Suprapubic skin (tissue), 4 donors: ENCODE measurements at places on chromosomes 4 and X.

GRCh38 chr4:7867701-7868435 lies 71.8 kb downstream of the AFAP1 start:
- H3K4me1 ChIP-seq = peaks cover 19% of the 10 kb centered on the region
- peaks cover 8% of the 10 kb centered on the region for H3K36me3 ChIP-seq
- no peak overlapping the region for H3K4me3 ChIP-seq
- DNase-seq = no peak
- no peaks in the 10 kb centered on the region for H3K27me3 ChIP-seq
- no peak overlapping the region for H3K27ac ChIP-seq

GRCh38 chr4:26766141-26766540 lies 94.5 kb upstream of the STIM2 start:
- DNase-seq = no peak
- H3K27me3 ChIP-seq = no peaks in the 10 kb centered on the region
- H3K4me1 ChIP-seq = no peaks in the 10 kb centered on the region
- H3K27ac ChIP-seq = no peak overlapping the region

GRCh38 chrX:136588036-136588435 lies 56.0 kb downstream of the VGLL1 start:
- H3K4me3 ChIP-seq = no peak overlapping the region
- no peak overlapping the region for H3K27ac ChIP-seq
- no peak for DNase-seq
- H3K27me3 ChIP-seq = no peaks in the 10 kb centered on the region
- H3K36me3 ChIP-seq = no peaks in the 10 kb centered on the region
- no peaks in the 10 kb centered on the region for H3K4me1 ChIP-seq

DNA sequence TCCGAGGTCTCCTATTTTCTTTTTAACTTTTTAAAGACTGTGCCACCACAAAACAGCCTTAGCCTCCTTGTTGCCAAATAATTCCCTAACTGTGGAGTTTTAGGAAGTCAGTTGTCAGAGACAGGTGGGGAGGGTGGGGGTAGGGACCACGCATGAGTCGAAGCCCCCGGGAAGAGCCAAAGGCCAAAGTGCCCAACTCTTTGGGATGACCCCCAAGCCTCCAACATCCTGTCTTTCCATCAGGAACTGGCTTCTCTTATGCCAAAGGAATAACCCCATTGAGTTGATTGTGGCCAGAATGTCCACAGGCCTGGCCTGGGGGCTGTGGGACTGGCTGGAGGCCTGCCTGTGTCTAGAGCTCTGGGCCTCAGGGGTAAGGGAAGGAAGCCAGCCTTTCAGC lies 5.8 kb downstream of the PRRG3 start:
- H3K27me3 ChIP-seq = no peaks in the 10 kb centered on the region
- no peak overlapping the region for H3K27ac ChIP-seq
- H3K4me3 ChIP-seq = no peak overlapping the region
- H3K36me3 ChIP-seq = no peaks in the 10 kb centered on the region

GRCh38 chrX:47540754-47541538 lies 20.1 kb upstream of the ARAF start:
- no peak overlapping the region for H3K27ac ChIP-seq
- no peaks in the 10 kb centered on the region for H3K27me3 ChIP-seq
- DNase-seq = peak; percentile 78
- H3K4me3 ChIP-seq = no peak overlapping the region
- H3K36me3 ChIP-seq = no peaks in the 10 kb centered on the region
- peaks cover 10% of the 10 kb centered on the region for H3K4me1 ChIP-seq

GRCh38 chr4:112279882-112280315 lies 5.8 kb downstream of the TIFA start:
- DNase-seq = no peak
- peaks cover 42% of the 10 kb centered on the region for H3K4me1 ChIP-seq
- H3K36me3 ChIP-seq = no peaks in the 10 kb centered on the region

- H3K4me1 ChIP-seq = peaks cover 49% of the 10 kb centered on the region
- no peak overlapping the region for H3K4me3 ChIP-seq
- no peak overlapping the region for H3K27ac ChIP-seq
- no peaks in the 10 kb centered on the region for H3K27me3 ChIP-seq
Measured at GRCh38 chr4:55033296-55033695, 92.1 kb downstream of the KDR start.

- H3K27me3 ChIP-seq = no peaks in the 10 kb centered on the region
- no peak overlapping the region for H3K27ac ChIP-seq
- no peaks in the 10 kb centered on the region for H3K4me1 ChIP-seq
- DNase-seq = no peak
- no peak overlapping the region for H3K4me3 ChIP-seq
Measured at GRCh38 chr4:130183766-130184165, 1087.8 kb downstream of the C4orf33 start.

GRCh38 chr4:83297548-83298260 lies 13.1 kb upstream of the COQ2 start:
- H3K27ac ChIP-seq = no peak overlapping the region
- H3K4me1 ChIP-seq = no peaks in the 10 kb centered on the region
- H3K36me3 ChIP-seq = no peaks in the 10 kb centered on the region
- H3K27me3 ChIP-seq = no peaks in the 10 kb centered on the region

DNA sequence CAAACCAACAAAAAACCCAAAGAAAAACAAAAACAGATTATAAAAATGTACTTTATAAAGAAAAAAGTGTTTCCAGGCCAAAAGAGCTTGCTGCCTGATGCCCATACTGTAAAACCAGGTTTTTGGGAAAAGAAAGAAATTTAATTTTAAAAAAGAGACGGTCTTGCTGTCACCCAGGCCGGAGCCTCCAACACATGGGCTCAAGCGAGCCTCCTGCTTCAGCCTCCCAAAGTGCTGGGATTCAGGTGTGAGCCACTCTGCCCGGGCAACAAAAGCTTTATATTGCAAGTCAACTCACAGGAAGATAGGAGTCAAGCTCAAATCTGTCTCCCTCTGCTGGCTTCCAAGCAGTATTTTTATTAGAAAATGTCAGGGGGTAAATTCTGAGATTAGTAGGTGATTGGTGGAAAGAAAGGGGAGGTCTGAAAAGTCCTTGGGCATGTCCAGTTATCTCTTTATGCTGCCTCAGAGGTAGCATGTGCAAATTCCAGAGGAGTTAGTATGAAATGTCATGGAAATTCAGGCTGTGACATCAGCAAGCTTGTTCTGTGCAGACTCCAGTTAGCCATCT lies 39.4 kb downstream of the MGST2 start:
- no peak for DNase-seq
- peaks cover 21% of the 10 kb centered on the region for H3K36me3 ChIP-seq
- no peak overlapping the region for H3K4me3 ChIP-seq
- no peaks in the 10 kb centered on the region for H3K4me1 ChIP-seq

- H3K4me3 ChIP-seq = no peak overlapping the region
- no peaks in the 10 kb centered on the region for H3K36me3 ChIP-seq
- DNase-seq = no peak
- H3K4me1 ChIP-seq = no peaks in the 10 kb centered on the region
- no peak overlapping the region for H3K27ac ChIP-seq
Measured at GRCh38 chrX:45660477-45660876, 459.8 kb upstream of the DIPK2B start.

- no peaks in the 10 kb centered on the region for H3K27me3 ChIP-seq
- H3K36me3 ChIP-seq = no peaks in the 10 kb centered on the region
- no peak overlapping the region for H3K27ac ChIP-seq
- H3K4me3 ChIP-seq = no peak overlapping the region
Measured at GRCh38 chr4:60759518-60760245, 440.4 kb upstream of the ADGRL3 start.

GRCh38 chrX:133994576-133994975 lies 9.2 kb upstream of the GPC3 start:
- DNase-seq = no peak
- H3K4me3 ChIP-seq = no peak overlapping the region
- no peaks in the 10 kb centered on the region for H3K4me1 ChIP-seq
- H3K36me3 ChIP-seq = no peaks in the 10 kb centered on the region
- no peaks in the 10 kb centered on the region for H3K27me3 ChIP-seq
- H3K27ac ChIP-seq = no peak overlapping the region

GRCh38 chr4:54908763-54909162 lies 216.6 kb downstream of the KDR start:
- no peak for DNase-seq
- no peak overlapping the region for H3K4me3 ChIP-seq
- peaks cover under 1% of the 10 kb centered on the region for H3K4me1 ChIP-seq
- no peaks in the 10 kb centered on the region for H3K27me3 ChIP-seq
- no peaks in the 10 kb centered on the region for H3K36me3 ChIP-seq

DNA sequence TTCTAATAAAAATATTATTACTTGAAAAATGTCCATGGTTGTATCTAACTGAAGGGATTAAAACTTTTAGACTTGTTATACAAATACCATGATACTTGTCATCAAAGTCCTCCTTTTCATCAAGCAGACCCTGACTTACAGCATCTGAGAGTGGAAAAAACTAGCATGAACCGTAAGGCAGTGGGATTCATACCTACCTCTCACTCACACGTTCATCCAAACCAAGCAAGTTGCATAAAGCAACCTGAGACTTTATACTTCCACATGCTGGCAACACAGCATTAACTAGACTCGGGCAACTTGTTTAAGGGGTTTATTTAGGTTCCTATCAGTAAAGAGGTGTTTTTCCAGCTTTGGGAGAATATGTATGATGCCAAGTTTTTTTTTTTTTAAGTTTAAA lies 22.6 kb upstream of the TLR7 start:
- no peaks in the 10 kb centered on the region for H3K27me3 ChIP-seq
- no peak for DNase-seq
- no peaks in the 10 kb centered on the region for H3K36me3 ChIP-seq

GRCh38 chr4:172750910-172751309 lies 417.7 kb upstream of the GALNT7 start:
- H3K27ac ChIP-seq = no peak overlapping the region
- H3K4me1 ChIP-seq = no peaks in the 10 kb centered on the region
- no peak overlapping the region for H3K4me3 ChIP-seq
- H3K36me3 ChIP-seq = no peaks in the 10 kb centered on the region
- DNase-seq = no peak

- H3K36me3 ChIP-seq = no peaks in the 10 kb centered on the region
- no peak overlapping the region for H3K27ac ChIP-seq
- no peak overlapping the region for H3K4me3 ChIP-seq
- no peak for DNase-seq
- peaks cover 16% of the 10 kb centered on the region for H3K4me1 ChIP-seq
Measured at GRCh38 chr4:82679531-82679930, 117.7 kb upstream of the TMEM150C start.

- H3K4me3 ChIP-seq = no peak overlapping the region
- H3K27me3 ChIP-seq = no peaks in the 10 kb centered on the region
- H3K4me1 ChIP-seq = no peaks in the 10 kb centered on the region
- no peak for DNase-seq
Measured at GRCh38 chr4:162684998-162685397, 481.7 kb downstream of the NAF1 start.

DNA sequence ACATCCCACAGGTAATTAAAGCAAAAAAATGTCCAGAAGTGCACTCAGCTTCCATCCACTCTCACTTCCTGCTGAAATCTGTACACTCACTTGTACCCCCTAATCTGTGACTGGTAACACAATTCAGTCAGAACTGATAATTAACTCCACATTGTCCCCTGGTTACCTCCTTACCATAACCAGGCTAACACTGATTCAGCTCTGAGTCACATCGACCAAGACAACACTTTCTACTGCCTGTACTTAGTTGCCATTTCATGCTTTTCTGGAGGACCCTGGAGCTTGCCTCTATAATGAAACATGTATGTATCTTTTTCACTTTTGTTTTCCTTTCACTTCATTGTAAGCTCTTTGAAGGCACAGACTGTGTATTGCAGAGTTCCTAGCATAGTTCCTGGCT lies 130.9 kb upstream of the GABRG1 start:
- DNase-seq = no peak
- no peaks in the 10 kb centered on the region for H3K4me1 ChIP-seq
- H3K36me3 ChIP-seq = no peaks in the 10 kb centered on the region

DNA sequence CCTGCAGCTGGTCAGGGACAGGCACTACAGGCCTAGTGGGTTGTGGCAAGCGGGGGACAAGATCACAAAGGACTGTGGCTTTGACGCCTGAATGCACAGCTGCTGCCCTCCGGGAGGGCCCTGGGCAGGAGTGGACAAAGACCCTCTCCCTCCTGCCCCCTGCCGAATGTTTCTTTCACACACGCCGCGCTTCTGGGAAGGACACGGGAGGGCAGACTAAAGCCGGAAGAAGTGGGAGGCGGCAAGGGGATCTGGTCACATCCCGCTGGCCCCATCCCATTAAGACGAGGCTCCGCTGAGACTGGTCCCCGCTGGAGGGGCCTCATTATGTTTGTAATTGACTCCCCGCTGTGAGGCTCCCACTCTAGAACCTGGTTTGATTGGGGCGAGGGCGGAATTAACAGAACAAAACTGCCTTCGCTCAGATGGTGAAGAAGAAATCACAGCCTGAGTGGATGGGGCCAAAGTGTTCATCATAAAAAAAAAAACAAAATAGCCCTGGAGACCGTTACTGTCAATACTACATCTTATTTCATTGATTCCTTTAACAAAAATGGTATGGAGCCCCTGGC lies 37.8 kb upstream of the PSAPL1 start:
- H3K36me3 ChIP-seq = no peaks in the 10 kb centered on the region
- H3K4me1 ChIP-seq = no peaks in the 10 kb centered on the region
- no peak overlapping the region for H3K4me3 ChIP-seq
- H3K27ac ChIP-seq = no peak overlapping the region
- peaks cover 7% of the 10 kb centered on the region for H3K27me3 ChIP-seq

DNA sequence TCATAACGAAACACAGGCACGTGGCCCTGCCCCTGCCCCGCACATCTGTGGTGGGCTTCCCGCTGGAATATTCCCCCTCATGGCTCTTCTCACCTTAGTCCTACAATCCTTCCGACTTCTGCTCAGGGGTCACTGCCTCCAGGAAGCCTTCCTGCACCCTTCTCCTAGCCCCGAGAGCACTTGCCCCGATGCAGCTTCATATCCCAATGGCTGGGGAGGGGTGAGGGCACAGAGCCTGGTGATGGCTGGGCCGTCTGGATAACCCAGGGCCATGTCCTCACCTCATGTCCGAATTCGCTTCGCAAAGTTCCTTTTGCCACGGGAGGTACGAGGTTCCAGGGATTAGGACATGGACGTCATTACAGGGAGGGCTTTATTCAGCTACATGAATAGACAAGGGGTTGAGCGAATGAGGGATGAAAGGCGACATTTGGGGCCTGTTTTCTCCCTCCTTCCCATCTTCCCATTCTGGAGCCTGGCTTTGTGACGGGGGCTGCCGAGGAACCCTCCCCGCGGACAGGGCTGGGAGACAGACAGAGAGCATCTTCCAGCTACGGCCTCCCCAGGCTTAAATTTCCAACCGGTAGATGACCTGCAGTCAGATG lies 35.5 kb upstream of the HMX1 start:
- H3K4me3 ChIP-seq = no peak overlapping the region
- peak; percentile 33 for DNase-seq
- H3K27ac ChIP-seq = no peak overlapping the region
- no peaks in the 10 kb centered on the region for H3K36me3 ChIP-seq

- no peak overlapping the region for H3K4me3 ChIP-seq
- H3K27ac ChIP-seq = no peak overlapping the region
- H3K36me3 ChIP-seq = no peaks in the 10 kb centered on the region
- no peak for DNase-seq
Measured at GRCh38 chr4:26609868-26610267, 26.0 kb downstream of the TBC1D19 start.
